Hypothalamus (tissue), 51 donors: ENCODE measurements at places on chromosomes 1 and 21.

- DNase-seq = no peak
These were observed 39.9 kb upstream of the ABCA4 start for GRCh38 chr1:94160811-94161210.

GRCh38 chr1:94044891-94045290 lies 76.1 kb downstream of the ABCA4 start:
- no peak for DNase-seq

GRCh38 chr1:30809514-30810263 lies 52.1 kb upstream of the LAPTM5 start:
- no peak for DNase-seq

DNA sequence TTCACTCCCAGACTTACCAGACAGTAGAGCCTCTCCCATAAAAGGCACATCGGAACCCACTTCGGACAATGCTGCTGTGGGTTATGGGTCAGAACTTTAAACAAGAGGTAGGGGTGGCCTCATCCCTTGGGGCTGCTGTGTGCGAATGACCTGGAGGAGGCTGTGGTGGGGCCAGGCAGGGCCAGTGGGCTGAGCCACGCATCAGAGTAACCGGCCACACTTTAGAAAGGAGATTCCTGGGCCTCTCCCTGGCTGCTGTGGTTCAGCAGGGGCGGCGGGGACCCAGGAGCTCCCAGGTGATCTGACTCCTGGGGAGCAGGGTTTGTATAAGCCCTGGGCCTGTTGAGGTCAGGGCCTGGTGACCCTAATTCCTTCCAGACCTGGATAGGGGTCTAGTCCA lies 110.2 kb upstream of the C1orf174 start:
- no peak for DNase-seq
